CD4-positive, alpha-beta T cell treated with Interleukin-15 for 4 hours (primary cell): ENCODE measurements at places on chromosomes 11 and 22.

- DNase-seq: no peak
These were observed 40.3 kb downstream of the MEI1 start for GRCh38 chr22:41739576-41739975.

DNA sequence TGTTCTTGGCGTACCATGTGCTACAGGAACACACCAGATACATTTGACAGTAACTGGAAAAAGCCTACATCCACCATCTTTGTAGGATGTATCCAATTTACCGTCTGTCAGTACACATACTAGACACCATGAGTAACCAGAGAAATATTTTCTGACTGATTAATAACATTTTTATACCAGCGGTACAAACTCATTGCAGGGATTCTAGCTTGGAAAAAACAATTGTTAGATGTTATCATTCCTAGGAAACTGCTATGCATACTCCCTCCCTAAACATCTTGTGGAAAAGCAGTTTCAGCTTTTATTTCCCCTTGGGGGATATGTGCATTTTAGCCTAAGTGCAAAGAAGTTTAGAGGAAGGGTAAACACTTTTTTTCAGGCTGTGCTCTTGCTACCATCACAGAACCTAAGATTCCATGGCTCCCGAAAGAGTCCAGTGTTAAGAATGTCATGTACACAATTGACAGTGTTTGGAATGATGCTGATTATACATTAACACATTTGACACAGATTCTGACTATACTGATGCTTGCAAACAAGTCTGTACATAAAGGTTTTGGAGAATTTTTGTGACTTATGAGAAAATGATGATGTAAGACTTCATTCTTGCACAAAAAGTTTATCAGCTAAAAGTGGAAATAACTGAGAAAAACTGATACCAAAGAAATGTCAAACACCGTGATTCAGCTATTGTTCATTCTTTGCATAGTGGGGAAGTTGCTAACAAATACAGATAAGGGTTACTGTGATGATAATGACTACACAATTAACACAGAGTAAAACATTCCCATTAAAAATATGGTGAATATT is 23.7 kb downstream of the NCF4 start:
- DNase-seq: no peak

- DNase-seq: no peak
These were observed 13.8 kb downstream of the DGCR6L start for GRCh38 chr22:20305894-20306645.

DNA sequence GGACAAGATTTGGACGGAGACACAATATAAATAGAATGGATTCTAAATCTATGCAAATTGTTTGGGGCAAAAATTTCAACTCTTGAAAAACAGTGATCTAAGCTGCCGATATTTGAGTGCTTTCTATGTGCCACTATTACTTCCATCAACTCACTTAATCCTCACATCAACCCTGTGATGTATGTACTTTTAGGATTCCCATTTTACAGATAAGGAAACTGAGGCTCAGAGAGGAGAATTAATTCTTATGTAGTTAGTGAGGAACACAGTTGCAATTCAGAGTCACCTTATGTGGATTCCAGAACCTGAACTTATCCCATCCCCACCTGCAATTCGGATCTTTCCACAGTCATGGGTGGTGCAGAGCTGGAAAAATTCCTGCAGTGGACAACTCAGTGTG is 60.3 kb downstream of the TSPAN18 start:
- DNase-seq: no peak

DNA sequence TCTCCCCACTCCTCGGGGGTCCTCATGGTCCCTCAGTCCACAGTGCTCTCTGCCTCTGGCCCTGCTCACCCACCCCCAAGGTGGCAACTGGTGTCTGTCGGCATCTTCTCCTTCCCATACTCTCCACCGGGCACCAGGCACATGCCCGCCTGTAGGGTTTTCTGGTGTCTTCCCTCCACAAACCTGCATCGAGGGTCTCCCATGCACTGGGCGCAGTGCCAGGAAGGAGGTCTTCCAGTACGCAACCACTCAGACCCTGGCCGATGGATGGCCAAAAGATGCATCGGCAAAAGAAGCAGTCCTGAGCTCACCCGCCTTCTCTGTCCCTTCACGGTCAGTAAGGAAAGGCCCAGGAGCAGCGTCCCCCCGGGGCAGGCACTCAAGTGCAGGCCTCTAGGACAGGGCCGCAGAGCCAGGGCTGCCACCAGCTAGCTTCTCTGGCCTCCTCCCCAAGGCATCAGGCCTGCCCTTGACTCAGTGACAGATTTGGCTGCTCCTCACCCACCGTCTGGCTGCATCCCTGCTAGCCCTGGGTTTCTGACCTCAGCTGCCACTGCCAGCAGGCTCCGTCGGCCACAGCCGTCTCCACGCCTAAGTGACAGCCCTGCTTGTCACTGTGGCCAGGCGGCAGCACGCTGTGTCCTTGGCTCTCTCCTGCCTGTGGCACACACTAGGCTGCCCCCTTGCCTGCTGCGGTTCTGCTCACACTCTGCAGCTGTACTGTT is 32.1 kb upstream of the IGSF9B start:
- DNase-seq: no peak

- DNase-seq: no peak
These were observed 15.6 kb downstream of the CREB3L1 start for GRCh38 chr11:46293066-46293465.

GRCh38 chr22:25959818-25960774 is 209.2 kb upstream of the SEZ6L start:
- no peak for DNase-seq

DNA sequence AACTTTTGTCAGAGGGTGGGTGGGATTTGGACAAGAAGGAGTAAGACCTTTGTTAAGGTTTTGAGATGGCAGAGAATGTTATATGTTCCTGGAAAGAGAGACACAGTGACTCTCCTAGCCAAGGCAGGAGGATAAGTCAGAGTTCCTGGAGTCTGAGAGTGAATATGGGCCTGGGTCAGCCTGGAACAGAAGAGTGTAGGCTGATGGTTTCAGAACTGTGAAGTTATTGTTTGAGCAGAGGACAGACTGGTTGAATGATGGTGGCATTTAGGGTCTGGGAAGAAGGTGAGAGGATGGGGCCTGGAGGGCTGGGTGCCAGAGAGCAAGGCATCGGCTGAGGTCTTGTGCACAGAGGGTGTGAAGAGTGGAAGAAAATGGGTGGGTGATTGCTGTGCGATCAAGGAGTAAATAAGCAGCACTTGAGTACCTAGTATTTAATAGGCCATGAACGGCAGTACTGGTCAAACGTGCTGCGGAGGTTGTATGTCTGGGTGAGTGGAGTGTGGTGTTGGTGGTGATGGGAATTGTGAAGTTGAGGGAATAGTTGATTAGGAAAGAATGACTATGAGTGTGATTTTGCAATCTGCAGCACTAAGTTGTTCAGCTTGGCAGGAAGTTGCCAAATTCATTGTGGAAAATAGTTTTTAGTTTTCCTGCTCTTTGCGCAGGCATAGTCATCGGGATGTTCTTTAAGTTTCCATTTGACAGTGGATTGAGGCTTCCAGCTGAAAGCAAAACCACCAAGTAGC is 1.8 kb downstream of the PANX1 start:
- DNase-seq: no peak

- DNase-seq: no peak
These were observed 2.8 kb downstream of the MADD start for GRCh38 chr11:47272706-47273105.

GRCh38 chr11:70525006-70525405 is 126.7 kb downstream of the CTTN start:
- DNase-seq: no peak

- no peak for DNase-seq
These were observed 2.7 kb downstream of the RFPL2 start for GRCh38 chr22:32202161-32202538.

DNA sequence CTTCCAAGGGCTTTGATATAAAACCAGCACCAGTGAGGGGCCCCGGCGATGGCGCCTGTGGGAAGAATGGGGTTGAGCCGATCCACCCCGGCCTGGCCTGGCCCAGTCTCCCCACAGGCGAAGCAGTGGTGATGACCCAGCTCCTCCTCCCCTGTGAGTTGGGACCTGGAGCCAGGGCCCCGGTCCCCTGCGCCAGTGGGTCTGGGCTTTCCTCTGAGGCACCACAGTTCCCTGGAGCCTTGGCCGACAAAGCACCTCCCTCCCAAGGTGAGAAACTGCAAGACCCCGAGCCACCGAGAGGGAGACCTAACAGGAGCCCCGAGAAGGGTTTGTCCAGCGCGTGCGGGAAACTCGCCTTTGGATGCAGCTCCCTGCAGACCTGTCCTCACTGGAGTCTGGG is 942.9 kb downstream of the BRD1 start:
- no peak for DNase-seq

GRCh38 chr22:38309614-38310517 is 7.4 kb downstream of the CSNK1E start:
- no peak for DNase-seq

- DNase-seq: no peak
These were observed 25.5 kb upstream of the EHF start for GRCh38 chr11:34595391-34595790.

DNA sequence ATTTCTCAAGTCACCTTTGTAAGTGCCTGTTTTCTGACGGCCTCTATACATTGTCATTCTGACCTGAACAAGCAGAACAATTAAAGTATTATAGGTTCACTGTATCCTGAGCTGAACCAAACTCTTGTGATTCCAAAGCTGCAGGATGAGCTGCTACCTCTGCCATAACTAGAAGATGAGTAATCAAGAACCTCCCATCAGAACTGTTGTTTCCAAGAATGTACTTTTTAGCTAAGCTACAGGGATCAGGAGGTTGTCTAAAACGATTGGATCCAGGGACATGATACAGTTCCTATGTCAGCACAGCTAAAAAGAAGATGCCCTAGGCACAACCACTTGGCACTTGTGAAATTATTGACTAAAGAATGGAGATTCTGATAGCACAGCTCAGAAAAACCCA is 288.4 kb upstream of the CCDC90B start:
- no peak for DNase-seq

DNA sequence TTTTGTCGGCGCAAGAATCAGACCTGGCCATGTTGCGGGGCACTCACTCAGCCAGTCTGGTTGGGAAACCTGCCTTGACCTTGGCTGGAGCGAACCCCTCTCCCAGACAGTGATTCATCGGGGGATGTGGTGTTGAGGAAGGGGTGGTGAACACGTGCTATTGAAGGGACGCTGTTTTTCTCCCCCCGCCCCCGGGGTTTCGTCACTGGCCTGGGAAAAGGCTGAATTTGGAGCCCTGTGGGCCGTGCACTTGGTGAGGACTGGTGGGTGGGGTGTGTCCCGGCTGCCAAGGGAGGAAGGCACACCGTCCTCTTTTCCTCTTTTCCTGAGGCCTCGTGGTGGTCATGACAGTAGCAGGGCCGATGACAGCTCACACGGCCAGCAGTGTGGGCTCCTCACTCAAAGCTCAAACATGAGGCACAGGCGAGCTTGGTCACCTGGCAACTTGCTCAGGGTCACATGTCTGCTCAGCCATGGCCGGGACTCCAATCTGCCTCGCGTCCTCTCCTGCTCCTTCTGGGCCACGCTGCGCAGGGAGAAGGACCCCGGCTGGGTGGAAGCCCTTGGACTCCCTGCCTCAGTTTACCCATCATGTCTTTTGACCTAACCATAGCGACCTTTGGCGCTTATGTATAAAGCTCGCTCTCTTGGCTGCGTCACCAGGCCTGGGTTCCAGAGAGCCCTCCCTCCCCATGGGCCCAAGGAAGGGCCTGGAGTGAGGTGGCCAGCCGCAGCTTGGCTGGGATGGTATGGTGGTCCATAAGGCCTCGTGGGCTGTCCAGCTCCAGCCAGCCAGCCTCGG is 49.4 kb downstream of the SMIM38 start:
- no peak for DNase-seq

GRCh38 chr22:41888627-41889200 is 26.2 kb downstream of the SHISA8 start:
- DNase-seq: no peak

DNA sequence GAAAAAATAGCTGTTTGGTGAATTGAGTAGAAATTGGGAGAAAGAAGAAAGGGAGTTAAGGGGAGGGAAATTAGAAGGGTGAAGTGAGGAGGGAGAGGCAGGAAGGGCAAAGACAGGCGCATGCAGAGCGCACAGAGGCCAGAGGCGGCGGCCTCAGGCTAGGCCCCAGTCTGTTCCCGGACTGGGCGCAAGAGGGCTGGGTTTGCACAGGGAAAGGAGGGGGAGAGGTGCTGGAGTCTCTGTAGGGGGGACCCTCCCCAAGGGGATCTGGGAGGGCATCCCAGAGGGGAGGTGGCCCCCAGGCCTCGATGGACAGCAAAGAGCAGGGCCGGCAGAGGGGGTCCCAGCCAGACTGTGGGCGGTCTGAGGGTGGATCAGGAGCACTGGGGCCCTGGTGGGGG is 1.3 kb upstream of the FLRT1 start:
- DNase-seq: no peak

DNA sequence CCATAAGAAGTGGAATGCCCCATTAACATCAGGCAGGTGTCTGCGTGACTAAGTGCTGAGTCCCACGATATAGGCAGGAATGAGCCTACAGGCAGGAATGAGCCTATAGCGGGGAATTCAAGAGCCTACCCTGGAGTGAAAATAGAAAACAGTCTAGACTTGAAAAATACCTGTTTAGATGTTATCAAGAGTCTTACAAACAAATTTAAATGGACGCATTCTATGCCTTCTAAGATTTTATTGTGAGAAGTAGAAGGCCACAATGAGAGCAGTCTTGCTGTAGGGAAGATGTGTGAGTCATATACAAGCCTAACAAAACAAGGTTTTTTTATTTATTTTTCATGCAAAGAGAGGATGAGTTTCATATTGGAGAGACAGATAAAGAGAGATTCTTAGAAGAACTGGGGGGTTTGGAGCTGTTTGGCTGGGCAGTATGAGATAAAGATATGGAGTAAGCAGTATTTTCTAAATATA is 200.8 kb upstream of the ZC3H12C start:
- DNase-seq: no peak

DNA sequence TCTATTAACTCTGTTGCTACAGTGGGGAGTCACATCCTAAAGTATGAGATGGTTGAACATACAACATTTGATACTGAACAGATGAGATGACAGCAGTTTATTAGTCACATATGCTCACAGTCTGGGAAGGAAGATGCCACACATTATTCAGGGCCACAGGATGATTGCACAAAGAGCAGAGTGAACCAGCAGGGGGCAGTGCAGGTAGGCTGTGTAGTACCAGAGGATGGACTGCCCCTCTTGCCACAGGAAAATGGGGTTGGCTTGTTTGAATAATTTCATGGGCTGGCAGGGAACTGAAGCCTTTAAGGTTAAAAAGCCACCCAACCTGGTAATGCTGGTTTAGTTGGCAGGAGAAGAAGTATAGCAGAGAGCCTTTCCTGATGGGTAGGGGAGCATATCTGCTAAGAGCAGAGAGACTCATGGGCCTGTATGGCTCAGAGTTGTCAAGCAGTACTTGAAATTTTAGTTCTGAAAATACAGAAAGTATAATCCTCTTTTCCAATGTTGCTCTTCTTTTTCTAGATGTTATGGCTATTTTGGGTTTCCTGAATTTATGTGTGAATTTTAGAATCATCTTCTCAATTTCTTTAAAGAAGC is 180.4 kb upstream of the B3GAT1 start:
- DNase-seq: peak; percentile 22
